ENCODE measurements at places on chromosomes 1 and 21.

DNA sequence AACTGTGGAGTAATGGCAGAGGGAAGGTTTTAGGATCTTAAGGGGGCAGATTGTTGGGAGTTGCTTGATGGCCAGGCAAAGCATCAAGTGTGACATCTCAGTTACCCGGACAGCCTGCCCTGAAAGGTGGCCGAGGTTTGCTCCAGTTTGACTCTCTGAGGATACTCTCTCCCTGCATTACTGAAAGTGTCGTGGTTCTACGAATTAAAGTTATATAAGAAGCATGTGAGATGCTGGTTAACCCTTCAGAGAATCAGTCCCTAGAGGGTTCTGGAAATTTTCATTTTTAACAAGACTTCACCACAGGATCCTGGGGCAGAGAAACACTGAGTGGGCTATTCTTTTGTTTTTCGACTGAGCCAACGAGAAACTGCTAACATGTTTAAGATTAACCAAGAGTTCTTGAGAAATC is 689 bp upstream of the ZNF644 start:
- no peak for DNase-seq

GRCh38 chr1:198187973-198188588 is 31.3 kb downstream of the NEK7 start:
- DNase-seq, result peak; percentile 57

GRCh38 chr1:9816199-9816598 is 7.6 kb downstream of the CLSTN1 start:
- DNase-seq, result no peak

DNA sequence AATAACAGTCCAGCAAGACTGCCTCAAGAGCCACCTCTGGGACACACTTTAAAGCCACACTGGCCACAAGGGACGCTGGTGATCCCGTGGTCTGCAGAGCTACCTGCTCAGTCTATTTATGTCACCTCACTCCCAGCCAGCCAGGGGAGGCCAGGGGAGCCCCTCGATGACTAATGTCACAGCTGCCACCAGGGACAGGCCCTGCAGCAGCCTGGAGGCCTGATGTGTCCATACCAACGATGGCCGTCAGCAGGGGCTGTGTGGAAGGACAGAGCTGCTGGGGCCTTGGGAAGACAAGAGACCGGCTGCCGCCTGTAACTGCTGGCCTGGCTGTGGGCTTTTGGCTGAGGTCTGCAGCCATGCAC is 71.0 kb downstream of the SIK1 start:
- no peak for DNase-seq

- DNase-seq, result no peak
Observed at GRCh38 chr1:81505831-81506230, 294.9 kb upstream of the ADGRL2 start.

GRCh38 chr1:232968391-232968790 is 18.0 kb downstream of the NTPCR start:
- no peak for DNase-seq

DNA sequence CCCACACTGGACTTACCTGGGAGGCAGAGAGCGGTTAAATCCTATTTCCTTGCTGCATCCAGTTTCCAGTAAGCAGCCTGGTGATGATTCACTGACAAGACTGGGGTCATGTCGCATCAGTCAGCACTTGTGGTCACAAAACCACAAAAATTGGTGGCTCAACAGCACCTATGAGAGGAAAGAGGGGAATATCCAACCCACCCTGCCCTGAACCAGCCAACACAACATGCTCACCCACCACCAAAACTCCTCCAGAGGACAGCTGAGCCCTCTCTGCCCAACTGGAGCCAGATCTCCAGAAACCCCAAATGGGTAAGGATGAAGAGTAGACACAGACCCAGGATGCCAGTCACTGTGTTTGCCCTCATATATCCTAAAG is 64.0 kb downstream of the CD46 start:
- peak; percentile 74 for DNase-seq

- no peak for DNase-seq
Observed at GRCh38 chr1:68795956-68796355, 299.1 kb upstream of the DEPDC1 start.

- DNase-seq, result no peak
Observed at GRCh38 chr1:94953746-94954145, 26.8 kb upstream of the CNN3 start.

- no peak for DNase-seq
Observed at GRCh38 chr1:204414016-204414415, 2.4 kb upstream of the PPP1R15B start.

GRCh38 chr1:109759513-109760334 is 4.0 kb downstream of the EPS8L3 start:
- DNase-seq, result no peak
